Hindlimb muscle (tissue), 1 donor: ENCODE measurements at places on chromosomes 4 and X.
A peak's percentile ranks its signal among the peaks of the same experiment; 100 is the strongest.

DNA sequence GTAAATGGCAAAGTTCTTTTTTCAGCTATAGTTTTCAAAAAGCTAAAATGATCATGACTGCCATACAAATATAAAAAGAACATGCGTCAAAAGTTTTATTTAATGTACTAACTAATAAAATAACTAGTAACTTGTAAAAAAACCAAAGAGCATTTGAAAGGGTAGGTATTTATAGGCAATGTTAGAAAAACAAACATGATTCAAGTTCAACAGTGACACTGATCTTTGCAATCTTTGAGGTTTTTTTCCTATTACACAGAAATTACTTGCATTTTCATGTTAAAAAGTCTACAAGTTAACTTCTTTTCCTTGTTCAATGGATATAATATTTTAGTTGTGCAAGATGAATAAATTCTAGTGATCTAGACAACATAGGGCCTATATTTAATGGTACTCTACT is 72.3 kb upstream of the GRID2 start:
- no peak for DNase-seq

- DNase-seq: no peak
Measured at GRCh38 chrX:151393514-151393913, 3.5 kb upstream of the VMA21 start.

- DNase-seq: no peak
Measured at GRCh38 chrX:45669715-45670340, 469.2 kb upstream of the DIPK2B start.

DNA sequence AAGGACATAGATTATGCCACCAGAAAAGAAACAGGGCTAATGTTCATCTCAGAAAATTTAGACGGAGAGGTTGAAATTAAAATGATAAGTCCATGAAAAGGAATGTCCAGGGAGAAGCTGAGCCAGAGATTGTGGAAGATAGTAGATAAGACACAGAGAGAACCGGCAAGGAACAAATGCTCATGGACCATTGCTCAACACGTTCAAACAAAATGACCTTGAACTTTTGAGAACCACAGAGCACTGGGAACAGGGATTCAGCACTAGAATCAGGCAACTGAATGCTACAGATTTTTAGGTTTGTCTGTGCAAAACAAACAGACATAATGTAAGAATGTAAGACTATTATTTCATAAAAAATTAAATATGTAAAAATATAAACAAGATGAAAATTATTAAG is 206.3 kb downstream of the PDGFC start:
- DNase-seq: no peak

GRCh38 chr4:2849267-2850152 is 5.9 kb downstream of the ADD1 start:
- no peak for DNase-seq

DNA sequence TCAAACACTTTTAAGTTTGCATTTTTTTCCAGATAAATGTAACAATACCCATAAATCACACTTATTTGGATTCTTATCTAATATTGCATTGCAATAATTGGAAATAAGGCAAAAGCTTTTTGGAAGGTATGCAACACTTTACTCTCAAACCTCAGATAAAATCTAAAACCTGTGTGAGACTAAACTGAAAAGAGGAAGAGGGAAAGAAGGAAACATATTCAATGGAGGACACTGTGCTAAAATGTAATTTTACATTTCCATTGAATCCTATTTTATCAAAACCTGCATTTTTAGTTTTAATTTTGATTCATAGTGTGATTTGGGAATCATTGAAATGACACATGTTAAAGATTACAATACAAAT is 99.4 kb downstream of the HPGD start:
- no peak for DNase-seq

- peak; percentile 67 for DNase-seq
Measured at GRCh38 chr4:145545538-145546174, 64.0 kb downstream of the SMAD1 start.

GRCh38 chrX:25519258-25519657 is 503.5 kb upstream of the ARX start:
- no peak for DNase-seq

GRCh38 chr4:140697709-140698560 is 58.2 kb downstream of the TBC1D9 start:
- DNase-seq: no peak

DNA sequence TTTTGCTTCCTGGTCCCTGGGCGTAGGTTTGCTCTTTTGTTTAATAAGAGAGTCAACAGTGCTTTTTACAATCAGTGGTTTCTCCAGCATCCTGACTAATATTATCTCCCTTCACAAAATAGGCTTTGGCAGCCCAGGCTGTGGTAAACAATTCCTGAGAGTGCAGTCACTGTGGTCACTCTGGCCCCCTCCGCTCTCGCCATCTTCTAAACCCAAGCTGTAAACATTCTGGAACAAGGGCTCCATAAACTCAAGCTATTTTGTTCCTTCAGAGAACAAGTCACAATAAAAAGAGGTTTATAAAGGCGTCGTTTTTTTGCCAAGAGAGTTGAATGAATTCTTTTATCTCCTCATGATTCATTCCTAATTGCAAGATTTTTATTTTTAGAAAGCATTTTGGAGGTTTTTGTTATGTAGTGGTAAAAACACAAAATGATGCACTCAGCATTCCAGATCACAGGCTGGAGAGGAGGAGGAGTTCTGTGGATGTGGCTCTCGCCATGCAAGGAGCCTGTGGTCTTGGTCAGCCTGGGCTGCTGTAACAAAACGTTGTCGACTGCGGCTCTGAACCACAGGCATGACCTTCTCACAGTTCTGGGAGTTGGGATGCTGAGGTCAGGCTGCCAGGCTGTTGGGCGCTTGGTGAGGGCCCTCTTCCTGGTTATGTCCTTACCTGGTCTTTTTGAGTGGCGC is 486.4 kb upstream of the FAT1 start:
- DNase-seq: no peak

- no peak for DNase-seq
Measured at GRCh38 chrX:18297251-18297650, 57.2 kb downstream of the SCML2 start.

GRCh38 chr4:6516281-6516680 is 43.9 kb upstream of the PPP2R2C start:
- DNase-seq: no peak

- DNase-seq: no peak
Measured at GRCh38 chrX:130680164-130681035, 222.6 kb downstream of the ENOX2 start.

DNA sequence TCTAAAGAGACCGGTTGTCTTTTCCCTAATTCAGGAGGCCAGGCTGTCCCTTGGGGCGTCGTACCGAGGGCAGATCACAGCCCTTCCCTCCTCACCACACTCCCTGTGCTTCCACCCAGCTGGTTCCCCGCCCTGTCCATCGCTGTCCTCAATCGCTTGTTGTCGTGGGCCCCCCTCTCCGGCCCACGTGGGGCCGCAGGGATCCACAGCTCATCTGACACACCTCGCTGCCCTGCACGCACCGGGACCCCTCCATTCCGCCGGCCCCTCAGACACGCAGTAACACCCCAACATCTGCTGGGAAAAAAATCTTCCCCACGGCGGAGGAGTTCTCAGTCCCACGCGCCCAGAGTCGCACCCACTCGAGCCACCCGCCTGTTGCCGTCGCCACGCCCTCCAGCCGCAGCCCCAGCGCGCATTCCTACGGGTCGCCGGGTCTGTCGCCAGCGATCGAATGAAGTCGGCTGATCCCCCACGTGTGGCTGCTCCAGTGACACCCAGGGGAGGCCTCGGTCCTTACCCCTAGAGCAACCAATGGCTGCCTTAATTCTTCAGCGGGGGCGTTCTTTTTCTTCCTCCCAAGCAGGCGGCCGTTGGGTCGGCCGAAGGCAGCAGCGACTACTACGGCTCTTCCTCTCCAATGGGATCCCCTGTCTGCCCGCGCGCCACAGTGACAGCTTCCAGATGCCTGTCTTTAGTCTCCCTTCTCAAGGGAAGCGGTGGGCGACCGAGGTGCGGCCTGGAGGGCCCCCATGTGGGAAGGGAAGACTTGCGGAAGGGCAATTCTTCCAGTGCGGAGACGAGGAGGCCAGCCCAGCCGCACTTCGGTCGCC is 893 bp upstream of the SEPTIN11 start:
- DNase-seq: peak; percentile 70

DNA sequence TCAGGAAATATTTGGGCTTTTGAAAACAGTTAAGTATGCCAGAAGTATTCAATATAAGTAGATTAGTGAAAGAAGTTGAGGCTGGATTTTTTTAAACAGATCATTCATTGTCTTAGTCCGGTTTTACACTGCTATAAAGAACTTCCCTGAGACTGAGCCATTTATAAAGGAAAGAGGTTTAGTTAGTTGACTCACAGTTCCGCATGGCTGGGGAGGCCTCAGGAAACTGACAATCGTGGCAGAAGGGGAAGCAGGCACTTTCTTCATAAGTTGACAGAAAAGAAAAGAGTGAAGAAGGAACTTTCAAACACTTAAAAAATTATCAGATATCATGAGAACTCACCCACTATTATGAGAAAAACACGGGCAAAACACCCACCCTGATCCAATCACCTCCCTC is 31.1 kb upstream of the CYLC1 start:
- no peak for DNase-seq

DNA sequence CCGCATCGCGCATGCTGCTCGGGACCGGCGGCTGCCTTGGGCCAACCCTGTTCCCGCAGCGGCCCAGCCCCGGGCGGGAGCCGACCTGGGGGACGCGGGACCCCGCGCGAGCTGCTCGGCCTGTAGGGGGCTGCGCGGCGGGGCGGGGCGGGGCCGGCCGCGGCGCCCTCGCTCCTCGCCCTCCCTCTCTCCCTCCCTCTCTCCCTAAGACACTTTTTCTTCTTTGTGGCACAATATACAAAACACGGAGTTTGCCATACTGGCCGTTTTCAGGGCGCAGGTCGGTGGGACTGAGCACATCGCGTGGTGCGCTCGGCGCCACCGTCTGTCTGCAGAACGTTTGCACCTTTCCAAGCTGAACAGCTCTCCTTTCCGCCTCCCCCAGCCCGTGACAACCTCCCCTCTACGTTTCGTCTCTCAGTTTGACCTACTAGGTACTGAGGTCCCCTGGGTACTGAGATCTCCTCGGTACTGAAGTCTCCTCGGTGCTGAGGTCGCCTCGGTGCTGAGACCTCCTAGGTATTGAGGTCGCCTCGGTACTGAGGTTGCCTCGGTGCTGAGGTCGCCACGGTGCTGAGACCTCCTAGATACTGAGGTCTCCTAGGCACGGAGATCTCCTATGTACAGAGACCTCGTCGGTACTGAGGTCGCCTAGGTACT is 261.1 kb upstream of the PLCXD1 start:
- peak; percentile 10 for DNase-seq

DNA sequence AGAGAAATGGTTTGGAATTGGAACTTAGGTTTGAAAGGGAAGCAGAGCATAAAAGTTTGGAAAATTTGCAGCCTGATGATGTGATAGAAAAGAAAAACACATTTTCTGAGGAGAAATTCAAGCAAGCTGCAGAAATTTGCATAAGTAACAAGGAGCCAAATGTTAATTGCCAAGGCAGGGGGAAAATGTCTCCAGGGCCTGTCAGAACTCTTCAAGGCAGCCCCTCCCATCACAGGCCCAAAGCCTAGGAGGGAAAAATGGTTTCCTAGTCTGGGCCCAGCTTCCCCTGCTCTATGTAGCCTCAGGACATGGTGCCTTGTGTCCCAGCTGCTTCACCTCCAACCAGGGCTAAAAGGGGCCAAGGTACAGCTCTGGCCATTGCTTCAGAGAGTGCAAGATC is 21.2 kb upstream of the DUSP21 start:
- DNase-seq: no peak

DNA sequence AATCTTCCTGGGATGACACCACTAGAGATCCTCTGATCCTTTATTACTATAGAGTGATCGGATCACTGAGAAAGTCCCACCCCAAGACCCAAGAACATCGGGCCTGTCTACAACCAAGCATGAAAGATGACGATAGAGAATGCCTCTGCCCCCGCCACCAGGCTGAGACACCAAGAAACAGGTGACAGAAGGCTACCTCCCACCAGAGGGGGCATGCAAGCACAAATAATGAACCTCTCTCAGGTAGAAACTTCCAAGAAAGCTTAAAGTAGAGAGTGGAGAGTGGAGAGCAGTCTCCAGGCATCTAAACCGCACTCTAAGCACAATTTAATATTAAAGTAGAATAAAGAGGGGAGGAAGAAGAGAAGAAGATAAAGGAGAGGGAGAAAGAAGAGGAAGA is 402.6 kb downstream of the INPP4B start:
- DNase-seq: no peak

- DNase-seq: no peak
Measured at GRCh38 chrX:19678941-19679340, 163.6 kb upstream of the MAP3K15 start.

DNA sequence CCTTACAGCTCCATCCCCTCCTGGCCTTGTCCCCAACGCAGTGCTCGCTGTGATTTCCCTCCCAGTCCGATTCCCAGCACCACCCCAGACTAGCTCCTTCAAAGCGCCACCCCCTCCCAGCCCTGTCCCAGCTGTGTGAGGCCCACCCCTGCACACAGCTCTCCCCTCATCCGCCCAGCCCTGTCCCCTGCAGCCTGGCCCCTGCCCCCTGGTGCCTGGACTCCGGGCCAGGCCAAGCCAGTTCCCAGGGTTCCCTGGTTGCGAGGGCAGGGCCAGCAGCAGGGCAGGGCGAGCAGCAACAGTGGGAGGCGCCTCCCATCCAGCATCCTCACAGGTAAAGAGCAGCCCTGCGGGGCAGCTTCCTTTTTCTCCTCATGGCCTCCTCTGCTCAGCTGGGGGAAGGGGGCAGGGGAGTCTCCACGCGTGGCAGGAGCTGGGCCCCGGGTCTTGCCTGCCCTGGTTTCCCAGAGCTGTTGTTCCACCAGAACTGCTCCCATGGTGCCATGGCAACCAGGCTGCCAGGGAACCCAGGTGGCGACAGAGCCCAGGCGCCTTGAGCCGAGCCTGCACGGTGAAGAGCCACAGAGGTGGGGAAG is 24.8 kb downstream of the IQSEC2 start:
- no peak for DNase-seq

GRCh38 chrX:46311581-46312120 is 233.6 kb downstream of the ZNF674 start:
- no peak for DNase-seq

GRCh38 chrX:34365471-34365870 is 233.4 kb upstream of the FAM47A start:
- DNase-seq: no peak

GRCh38 chr4:113541933-113542332 is 219.6 kb downstream of the CAMK2D start:
- DNase-seq: no peak

DNA sequence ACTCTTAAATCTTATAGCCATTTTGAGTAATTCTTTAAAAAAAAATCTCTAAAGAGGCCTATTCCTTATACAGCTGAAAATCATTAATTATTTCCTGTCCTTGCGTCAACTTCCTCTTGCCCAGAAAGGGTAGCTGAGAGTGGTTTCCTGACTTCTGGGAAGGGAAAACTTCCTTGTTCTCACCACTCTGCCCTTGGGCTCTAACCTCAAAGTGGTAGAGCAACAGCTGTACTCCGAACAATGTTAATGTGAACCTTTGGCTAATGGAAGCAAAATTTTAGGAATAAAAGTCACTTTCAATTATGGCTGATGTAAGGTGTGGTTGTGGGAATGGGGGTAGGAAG is 15.3 kb downstream of the KLHL2 start:
- no peak for DNase-seq

- DNase-seq: no peak
Measured at GRCh38 chr4:176838601-176839433, 46.1 kb upstream of the VEGFC start.
